ENCODE measurements at places on chromosomes 7 and 10.

DNA sequence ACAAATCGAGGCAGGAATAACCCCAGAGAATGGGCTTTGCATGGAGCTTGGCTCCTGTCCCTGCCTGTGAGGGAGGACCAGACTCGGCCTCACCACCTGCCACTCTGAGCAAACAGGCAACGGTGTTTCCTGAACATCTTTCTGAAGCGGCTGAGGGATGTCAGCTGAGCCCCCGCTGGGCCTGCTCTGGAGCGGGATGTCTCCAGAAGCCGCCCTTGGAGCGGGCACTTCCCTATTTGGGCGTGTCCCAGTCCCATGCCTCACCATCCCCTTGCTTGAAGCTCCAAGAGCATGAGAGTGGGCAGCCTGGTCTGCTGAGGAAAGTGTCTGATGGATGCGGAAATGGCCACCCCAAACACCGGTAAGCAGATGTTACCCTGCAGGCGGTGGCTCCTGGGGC lies 10.2 kb downstream of the ALKBH4 start:
- no peak for DNase-seq

GRCh38 chr7:99242682-99243081 lies 30.0 kb upstream of the MYH16 start:
- no peak for DNase-seq

DNA sequence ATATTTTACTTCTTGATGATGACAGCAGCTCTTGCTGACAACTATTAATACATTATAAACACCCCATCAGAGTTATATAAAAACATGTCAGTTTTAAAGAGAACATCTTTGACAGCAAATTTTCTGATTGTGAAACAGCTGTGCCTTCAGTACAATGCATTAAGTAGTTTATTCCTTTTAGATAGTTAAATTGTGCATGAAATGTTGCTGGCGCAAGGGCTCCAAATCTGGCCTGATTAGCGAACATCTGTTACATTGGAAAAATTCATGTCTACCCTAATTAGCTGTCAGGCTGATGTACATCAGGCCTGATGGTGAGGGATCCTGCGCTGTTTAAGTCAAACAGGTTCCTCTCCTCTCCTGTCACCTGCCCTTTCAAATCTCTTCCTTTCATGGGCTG lies 171.9 kb upstream of the SP8 start:
- DNase-seq = peak; percentile 83

- no peak for DNase-seq
Observed at GRCh38 chr10:99685597-99685967, 26.3 kb downstream of the ENTPD7 start.

- no peak for DNase-seq
Observed at GRCh38 chr7:133784486-133785001, 342.6 kb upstream of the LRGUK start.

- no peak for DNase-seq
Observed at GRCh38 chr7:154202002-154202401, 149.8 kb downstream of the DPP6 start.

DNA sequence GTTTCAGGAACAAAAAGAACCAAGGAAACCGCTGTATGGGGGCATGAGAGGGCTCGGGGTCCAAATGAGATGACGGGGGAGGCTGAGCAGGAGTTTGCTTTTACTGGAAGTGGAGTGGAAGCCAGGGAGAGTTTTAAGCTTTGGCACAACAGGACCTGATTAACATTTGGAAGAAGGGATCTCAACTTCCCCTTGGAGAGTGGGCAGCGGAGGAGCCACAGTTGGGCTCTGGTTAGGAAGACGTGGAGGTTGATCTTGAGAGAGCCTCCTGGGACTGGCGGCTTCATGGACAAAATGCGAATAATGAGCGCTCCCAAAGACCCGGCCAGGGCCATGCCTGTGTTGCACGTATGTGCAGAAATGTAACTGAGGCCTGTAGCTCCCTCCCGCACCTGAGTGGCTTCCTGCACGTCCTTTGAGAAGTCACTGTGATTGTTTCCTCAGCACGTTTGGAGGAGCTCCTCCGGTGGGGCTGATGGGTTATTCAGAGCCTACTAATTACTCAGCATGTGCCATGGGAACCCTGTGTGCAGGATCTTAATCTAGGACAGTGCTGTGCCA lies 595.3 kb upstream of the MGMT start:
- no peak for DNase-seq

GRCh38 chr7:104983578-104984539 lies 30.1 kb upstream of the KMT2E start:
- peak; percentile 35 for DNase-seq

DNA sequence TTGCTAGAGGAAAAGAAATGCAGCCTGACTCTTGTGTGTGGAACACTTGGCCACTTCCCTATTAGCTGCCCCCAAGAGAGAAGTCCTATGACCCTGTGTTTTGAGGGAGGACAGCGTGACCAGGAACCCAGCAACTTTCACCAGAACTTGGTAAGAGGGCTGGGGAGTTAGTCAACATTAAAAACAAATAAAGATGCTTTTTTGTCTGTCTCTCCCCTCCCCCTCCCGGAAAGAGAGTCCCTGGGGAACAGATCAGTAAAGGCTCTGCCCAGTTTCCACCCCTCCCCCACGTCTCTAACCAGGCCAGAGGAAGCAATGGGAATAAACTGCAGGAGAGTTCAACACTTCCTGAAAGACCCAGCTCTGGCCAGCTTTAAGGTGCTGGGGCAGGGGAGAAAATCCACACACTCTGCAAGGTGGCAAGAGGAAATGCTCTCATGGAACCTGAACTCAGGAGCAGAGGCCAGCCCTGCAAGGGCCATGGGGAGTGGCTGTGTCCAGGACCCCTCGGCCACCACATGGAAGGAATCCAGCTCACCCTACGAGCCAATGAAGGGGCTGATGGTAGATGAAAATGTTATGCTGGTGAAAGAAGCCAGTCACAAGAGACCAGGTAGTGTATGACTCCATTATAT lies 21.5 kb downstream of the SH3PXD2A start:
- DNase-seq = no peak

DNA sequence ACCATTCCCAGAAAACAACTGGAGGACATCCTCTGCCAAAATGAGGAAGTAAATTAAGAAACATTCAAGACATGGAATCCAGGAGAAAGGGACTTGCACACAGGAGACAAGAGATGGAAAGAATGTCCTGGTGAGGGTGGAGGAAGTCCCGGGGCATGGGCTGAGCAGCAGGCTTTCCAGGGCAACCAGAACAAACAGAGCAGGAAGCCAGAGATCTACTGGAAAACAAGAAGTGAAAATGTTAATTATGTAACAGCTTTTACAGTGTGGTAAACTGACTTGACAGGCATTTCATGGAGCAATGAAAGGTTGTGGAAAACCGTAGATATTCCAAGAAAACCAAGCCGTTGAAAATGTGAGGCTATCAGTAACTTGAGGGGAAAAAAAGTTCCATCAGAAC lies 55.2 kb upstream of the ZNF746 start:
- no peak for DNase-seq

DNA sequence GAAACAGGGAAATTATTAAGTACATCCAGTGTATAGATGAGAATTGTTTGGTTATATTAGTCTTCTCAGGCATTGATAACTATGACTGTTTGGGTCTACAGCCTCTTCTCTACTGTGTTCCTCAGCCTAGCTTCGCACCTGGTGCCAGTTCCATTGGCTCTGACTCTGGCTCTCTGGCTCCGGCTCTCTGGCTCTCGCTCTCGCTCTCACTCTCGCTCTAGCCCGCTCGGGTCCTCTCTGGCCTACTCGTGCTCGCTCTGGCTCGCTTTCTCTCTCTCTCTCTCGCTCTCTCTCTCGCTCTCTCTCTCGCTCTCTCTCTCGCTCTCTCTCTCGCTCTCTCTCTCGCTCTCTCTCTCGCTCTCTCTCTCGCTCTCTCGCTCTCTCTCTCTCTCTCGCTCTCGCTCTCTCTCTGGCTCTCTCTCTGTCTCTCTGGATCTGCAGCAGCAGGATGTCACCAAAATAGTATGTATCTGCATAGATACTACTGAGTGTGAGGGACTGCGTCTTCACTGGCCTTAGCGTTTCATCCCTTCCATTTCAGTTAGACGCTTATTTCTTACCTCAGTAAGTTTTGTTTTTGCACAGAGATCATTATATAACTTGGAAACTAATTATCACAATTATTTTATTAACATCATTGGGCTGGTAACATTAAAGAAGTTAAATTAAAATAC lies 6.5 kb upstream of the SSBP1 start:
- no peak for DNase-seq

DNA sequence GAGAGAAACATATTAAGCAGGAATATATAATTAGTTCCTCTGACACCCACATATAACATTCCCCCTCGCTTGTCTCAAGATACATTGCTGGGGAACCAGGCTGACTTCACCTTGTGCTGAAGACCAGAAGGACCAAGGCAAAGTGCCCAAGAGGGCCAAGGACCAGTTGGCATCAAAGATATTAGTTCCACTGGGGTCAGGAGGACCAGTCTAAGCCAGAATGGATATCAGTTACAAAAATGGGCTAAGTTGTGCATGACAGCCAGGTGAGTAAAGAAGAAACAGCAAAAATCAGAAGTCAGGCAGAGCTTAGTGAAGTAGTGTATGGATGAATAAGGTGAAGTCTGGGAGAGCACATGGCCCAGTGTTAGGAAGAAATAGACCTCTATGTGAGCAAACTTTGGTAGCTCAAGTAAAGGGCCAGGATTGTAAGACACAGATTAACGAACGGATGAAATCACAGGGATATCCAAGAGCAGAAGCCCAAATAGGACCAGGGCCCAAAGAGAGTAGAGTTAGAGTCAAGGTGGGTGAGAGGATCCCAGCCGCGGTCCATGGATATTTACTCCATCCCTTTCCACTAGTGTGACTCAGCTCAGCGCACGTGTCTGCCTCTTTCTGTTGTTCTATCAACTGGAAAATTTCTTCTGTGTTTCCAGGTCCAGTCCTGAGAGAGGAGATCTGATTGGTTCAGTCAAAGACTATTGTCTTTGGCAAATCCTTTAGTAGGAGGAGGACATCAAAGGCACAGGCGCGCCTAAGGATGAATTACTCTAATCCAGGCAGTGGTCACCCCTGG lies 5.0 kb downstream of the CALD1 start:
- no peak for DNase-seq

DNA sequence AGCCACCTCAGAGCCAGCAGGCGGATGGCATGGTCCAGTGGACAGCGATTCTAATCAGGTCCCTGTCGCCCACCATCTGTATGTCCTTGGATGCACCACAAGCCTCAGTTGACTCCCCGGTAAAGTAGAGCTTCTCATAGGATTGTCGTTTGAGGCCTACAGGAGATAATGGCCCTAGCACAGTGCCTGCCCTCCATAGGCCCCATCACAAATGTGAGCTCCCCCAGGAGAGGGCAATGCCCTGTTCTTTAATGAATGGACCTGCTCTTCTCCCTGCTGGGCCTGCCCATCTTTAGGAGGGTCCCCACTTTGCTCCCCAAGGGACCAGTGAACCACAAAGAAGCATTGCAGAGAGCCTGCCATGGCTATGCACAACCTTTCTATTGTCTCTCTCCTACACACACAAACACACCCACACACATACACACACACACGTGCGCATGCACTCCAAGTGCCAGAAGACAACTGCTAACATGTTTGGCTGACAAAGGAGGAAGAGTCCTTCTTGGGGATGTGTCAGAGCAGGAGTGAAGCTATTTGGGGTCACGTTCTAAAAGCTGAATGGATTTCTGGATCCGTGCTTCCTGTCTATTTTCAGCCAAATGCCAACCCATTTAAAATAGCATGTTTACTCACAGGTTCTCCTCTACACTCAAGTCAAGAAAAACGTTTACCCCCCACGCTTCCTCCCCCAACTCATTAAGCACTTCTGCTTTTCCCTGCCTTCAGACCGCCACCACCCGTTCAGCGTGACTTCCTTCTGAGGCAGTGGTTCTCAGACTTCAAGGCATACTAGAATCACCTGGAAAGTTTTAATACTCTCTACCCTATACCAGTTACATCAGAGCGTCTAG lies 196.1 kb downstream of the GRID1 start:
- DNase-seq = no peak

GRCh38 chr7:95101422-95101821 lies 194.0 kb downstream of the PPP1R9A start:
- no peak for DNase-seq

DNA sequence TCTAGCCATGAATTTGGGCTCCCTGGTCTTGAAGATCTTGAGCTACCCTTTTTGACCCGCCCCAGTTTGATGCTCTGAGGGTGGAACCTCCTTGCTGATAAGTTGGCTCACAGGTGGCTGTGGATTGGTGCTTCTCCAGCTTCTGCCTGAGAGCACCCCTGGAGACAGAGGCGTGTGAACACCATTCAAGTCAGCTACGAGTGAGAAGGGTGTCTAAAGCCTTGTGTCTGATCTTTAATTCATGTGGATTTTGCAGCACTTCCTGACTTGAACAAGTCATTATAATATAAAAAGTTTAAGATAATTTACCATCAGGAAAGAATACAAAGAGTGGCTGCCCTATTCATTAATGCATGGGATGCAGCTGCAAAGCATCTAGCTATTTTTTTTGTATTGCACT lies 37.7 kb upstream of the GOLGA7B start:
- no peak for DNase-seq

- DNase-seq = no peak
Observed at GRCh38 chr7:125484755-125485154, 555.1 kb upstream of the POT1 start.

DNA sequence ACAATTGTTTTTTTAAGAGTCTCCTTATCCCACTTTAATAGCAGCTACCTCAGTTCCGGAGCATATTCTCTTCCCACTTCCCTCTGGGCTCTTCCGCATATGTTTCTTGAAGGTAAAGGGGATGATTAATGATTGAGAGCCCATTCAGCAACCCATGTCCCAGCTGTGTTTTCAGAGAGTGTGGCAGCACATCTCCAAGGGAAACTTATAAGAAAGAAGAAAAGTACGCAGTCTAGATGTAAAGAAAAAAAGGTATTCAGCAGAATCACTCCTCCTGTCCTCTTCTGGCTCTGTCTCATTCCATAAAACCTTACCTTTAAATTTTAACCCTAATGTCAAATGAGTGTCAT lies 9.7 kb upstream of the ANKRD7 start:
- DNase-seq = no peak

DNA sequence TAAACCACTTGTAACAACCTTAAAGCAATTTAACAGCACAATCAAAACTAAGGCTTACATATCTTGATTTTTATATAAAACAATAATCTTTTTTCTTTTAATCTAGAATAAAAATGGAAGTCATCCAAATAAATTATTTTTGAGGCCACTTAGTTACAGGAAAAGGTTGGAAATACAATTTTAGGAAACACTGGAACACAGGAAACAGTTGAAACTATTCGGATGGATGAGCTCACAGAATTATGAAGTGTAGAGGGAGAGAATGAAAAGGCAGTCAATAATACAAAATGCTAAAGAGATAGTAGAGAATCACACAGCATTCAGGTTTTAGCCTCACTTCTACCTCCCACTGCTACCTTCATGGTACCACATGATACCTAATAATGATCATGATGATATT lies 124.2 kb downstream of the SEMA3D start:
- DNase-seq = no peak

- no peak for DNase-seq
Observed at GRCh38 chr10:101388676-101389276, 34.8 kb downstream of the BTRC start.

Measured in NCI-H524 treated with DMSO at 0.1 percent for 48 hours (cell line).